Activated CD8-positive, alpha-beta T cell treated with anti-CD3 and anti-CD28 coated beads for 36 hours (primary cell): ENCODE measurements at places on chromosomes 4 and X. TPM values are rescaled to one million over a fixed set of nuclear protein-coding genes. Genes with fewer than 3 reads are reported as not detected.

GRCh38 chr4:7050481-7051143, 7.4 kb downstream of the TADA2B start:
- H3K27me3 ChIP-seq: no peaks in the 10 kb centered on the region
- no peak for DNase-seq
- H3K4me1 ChIP-seq: peaks cover 50% of the 10 kb centered on the region
- H3K27ac ChIP-seq: no peak overlapping the region

SPANXA1 gene
- total RNA-seq: not detected

DNA sequence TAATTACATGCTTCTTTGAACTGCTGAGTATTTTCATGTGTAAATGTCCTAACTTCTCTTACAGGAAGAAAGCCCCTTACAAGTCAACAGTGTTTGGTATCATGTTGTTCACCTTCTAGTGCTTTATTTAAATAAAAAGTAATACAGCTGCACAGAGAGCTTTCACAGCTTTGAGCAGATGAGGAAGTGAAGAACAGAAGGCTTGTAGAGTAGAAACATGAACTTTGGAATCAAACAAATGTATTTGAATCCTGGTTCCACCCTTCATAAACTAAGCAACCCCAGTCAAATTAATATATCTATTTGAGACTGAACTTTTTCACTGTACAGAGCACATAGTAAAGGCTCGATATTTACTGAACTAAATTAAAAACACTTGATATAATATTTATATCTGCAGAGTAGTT, 120.5 kb downstream of the CAMK2D start:
- peaks cover 32% of the 10 kb centered on the region for H3K36me3 ChIP-seq
- H3K4me3 ChIP-seq: no peak overlapping the region
- no peak for DNase-seq

ARMCX4 gene
- 4.8 TPM for total RNA-seq

DNA sequence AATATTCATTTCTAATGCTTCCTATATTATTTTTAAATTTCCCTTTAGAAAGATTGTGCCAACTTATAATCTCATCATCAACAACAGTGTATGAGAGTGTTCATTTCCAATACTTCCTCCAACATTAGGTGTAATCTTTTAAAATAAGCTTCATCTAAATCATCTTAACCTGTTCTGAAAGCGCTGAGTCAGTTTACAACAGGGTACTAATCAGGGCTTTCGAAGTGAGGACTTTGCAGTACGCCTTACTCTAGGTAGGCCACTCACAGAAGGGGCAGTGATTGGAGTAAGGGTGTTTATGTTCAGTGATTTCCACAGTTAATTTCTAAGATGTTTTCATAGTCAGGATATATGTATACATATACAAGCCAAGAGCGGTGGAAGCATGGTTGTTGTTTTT, 87.9 kb downstream of the FRAS1 start:
- no peak overlapping the region for H3K4me3 ChIP-seq
- no peaks in the 10 kb centered on the region for H3K4me1 ChIP-seq
- H3K36me3 ChIP-seq: no peaks in the 10 kb centered on the region

DNA sequence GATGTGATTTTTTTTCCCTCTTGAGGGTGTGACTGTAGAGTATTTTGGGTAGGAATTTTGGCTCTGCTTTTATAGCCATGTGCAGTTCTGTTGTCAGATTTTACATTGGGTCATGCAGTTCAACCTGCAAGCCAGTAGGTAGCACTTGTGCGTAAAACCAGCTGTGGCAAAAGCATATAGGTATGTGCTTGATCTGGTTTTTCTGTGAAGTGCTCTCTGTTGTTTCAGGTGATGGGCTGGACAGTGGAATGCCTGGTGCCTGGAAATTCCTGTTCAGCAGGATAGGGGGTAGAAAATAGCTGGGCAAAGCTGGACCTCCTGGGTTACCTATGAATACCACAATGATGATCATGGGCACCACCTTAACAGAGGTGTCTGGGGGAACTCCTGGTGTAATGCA, 584.2 kb upstream of the PCDH10 start:
- H3K27ac ChIP-seq: no peak overlapping the region
- DNase-seq: no peak
- H3K4me1 ChIP-seq: no peaks in the 10 kb centered on the region

- no peak overlapping the region for H3K4me3 ChIP-seq
- no peaks in the 10 kb centered on the region for H3K4me1 ChIP-seq
- no peak overlapping the region for H3K27ac ChIP-seq
- no peak for DNase-seq
- no peaks in the 10 kb centered on the region for H3K27me3 ChIP-seq
These were observed 89.2 kb downstream of the DACH2 start for GRCh38 chrX:86237482-86237881.

- H3K36me3 ChIP-seq: no peaks in the 10 kb centered on the region
- no peaks in the 10 kb centered on the region for H3K4me1 ChIP-seq
- no peak overlapping the region for H3K27ac ChIP-seq
- no peak overlapping the region for H3K4me3 ChIP-seq
- no peak for DNase-seq
These were observed 142.4 kb upstream of the CPXCR1 start for GRCh38 chrX:88604433-88605221.

DNA sequence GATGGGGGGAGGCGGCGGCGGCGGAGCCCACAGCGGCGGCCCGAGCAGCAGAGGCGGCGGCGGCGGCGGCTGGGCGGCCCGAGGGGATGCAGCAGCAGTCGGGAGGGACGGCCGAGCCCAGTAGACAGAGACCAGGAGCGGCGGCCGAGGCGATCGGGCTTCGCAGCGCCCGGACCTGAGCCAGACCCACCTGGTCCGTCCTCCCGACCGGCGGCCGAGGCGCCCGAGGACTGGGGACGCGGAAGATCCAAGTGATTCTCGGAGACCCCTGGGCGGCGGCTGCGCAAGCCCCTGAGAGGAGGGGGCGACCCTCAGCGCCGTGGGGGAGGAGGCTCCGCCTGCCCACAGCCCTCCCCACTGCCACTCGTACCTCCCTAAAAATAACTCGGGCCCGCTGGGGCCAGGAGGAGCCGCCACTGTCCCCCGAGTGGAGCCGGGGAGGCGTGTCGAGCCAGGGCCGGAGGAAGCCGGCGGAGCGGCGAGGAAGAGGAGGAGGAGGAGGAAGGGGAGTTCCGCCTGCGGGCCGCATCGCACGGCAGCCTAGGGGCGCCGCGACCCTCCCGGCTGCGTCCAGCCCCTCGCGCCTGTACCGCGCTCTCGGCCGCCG, 608 bp downstream of the RAPGEF2 start:
- peaks cover 2% of the 10 kb centered on the region for H3K36me3 ChIP-seq
- peak overlapping the region; percentile 77 for H3K4me3 ChIP-seq
- no peak overlapping the region for H3K27ac ChIP-seq

DNA sequence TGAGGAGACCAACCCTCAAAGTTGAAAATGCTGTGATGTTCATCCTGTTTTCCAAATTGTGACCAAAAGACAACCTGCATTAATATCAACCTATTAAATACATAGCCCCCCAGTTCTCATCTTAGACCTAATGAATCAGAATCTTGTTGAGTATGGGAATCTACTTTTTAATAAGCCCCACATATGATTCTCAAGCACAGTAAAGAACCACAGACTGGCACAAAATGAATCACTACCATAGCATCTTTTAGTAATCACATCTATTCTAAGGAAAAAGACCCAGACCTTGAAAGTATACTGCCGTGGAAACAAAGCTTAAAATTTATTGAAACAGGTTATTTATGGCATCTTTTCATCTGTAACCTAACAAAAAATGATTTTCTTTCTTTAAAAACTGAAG, 152.9 kb downstream of the STPG2 start:
- H3K36me3 ChIP-seq: no peaks in the 10 kb centered on the region
- H3K27me3 ChIP-seq: no peaks in the 10 kb centered on the region
- H3K27ac ChIP-seq: no peak overlapping the region
- DNase-seq: no peak
- H3K4me3 ChIP-seq: no peak overlapping the region

DNA sequence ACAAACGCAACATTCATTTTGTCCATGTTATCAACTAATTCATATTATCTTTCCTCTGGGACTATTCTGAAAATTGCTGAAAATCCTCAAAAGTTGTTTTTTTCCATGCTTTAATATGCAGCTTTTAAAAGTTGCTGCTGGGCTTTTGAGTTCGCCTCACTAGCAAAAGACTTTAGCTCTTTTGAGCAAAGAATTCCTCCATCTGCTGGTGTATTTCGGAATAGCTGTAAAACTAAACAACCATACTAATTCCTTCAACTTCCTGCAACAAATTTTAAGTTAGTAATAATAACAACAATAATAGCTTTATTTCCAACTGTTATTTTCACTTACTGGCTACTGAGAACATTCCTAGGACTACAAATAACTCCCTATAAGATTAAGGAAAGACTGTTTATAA, 124.5 kb upstream of the PLAC1 start:
- DNase-seq: no peak
- H3K27ac ChIP-seq: no peak overlapping the region
- no peaks in the 10 kb centered on the region for H3K27me3 ChIP-seq
- no peaks in the 10 kb centered on the region for H3K4me1 ChIP-seq
- H3K36me3 ChIP-seq: peaks cover 3% of the 10 kb centered on the region

RRH gene
- not detected for total RNA-seq

SSX4 gene
- total RNA-seq: not detected

DMD gene
- 0.49 TPM for total RNA-seq

DNA sequence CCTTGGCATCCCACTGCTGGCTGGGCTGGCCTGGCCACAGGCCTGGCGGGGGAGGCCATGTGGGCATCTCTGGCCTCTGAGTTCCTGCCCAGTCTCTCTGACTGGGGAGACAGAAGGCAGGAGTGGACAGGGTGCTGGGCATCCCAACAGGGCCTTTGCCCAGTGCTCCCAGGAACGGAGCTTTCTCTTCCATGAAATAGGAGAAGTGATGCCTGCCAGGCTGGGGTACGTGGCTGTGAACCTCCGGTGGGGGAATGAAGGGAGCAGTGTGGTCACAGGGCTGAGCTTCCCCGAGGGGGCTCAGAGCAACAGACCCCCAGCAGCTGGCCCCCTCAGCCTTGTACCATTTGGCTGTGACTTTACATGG, 40.4 kb upstream of the HMX1 start:
- no peak overlapping the region for H3K27ac ChIP-seq
- DNase-seq: no peak
- no peaks in the 10 kb centered on the region for H3K4me1 ChIP-seq
- H3K4me3 ChIP-seq: no peak overlapping the region

GRCh38 chr4:47839259-47839658, 1.4 kb upstream of the CORIN start:
- H3K4me1 ChIP-seq: peaks cover 31% of the 10 kb centered on the region
- H3K27me3 ChIP-seq: peaks cover 4% of the 10 kb centered on the region
- H3K36me3 ChIP-seq: peaks cover 8% of the 10 kb centered on the region
- no peak overlapping the region for H3K4me3 ChIP-seq
- no peak overlapping the region for H3K27ac ChIP-seq
- DNase-seq: peak; percentile 56

DNA sequence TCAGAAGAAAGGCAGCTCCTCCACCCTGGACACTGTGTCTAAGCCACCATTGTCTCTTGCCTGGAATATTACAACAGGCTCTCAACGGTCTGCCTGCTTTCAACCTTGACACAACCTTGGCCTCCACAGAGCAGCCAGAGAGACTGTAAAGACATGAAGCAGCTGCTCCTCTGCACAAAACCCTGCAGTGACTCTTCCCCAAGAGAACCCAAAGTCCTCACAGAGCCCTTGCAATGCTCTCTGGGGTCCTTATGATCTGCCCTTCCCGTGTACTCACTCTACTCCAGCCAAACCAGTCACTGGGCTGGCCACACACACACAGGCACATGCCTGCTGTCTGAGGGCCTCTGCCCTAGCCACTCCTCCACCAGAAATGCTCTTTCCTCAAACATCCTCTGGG, 75.9 kb upstream of the CPEB2 start:
- H3K4me1 ChIP-seq: no peaks in the 10 kb centered on the region
- H3K27me3 ChIP-seq: peaks cover 2% of the 10 kb centered on the region
- H3K27ac ChIP-seq: no peak overlapping the region
- DNase-seq: no peak
- H3K36me3 ChIP-seq: no peaks in the 10 kb centered on the region
- no peak overlapping the region for H3K4me3 ChIP-seq

DNA sequence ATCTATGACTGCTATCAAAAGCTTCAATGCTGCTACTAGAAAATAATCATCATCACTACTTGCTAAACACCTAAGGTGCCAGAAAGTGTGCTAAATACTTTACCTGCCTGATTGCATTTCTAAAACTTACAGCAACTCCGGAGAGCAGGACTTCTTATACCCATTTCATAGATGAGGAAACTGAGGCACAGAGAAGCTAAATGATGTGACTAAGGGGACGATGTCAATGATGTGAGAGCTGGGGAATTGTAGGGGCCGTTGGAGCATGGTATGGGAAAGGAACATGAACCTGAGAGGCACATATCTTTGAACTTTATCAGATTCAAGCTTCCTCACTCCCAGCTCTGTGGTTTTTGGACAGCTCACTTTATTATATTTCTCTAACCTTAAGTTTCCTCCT, 38.7 kb downstream of the CCKAR start:
- H3K36me3 ChIP-seq: no peaks in the 10 kb centered on the region
- no peak overlapping the region for H3K4me3 ChIP-seq
- no peaks in the 10 kb centered on the region for H3K27me3 ChIP-seq
- no peak for DNase-seq

ZAR1 gene
- not detected for total RNA-seq

NAA11 gene
- not detected for total RNA-seq

- no peak for DNase-seq
- peaks cover 8% of the 10 kb centered on the region for H3K27me3 ChIP-seq
- H3K4me3 ChIP-seq: no peak overlapping the region
- H3K27ac ChIP-seq: no peak overlapping the region
- no peaks in the 10 kb centered on the region for H3K4me1 ChIP-seq
These were observed 92.7 kb downstream of the USP46 start for GRCh38 chr4:52566136-52567031.

DNA sequence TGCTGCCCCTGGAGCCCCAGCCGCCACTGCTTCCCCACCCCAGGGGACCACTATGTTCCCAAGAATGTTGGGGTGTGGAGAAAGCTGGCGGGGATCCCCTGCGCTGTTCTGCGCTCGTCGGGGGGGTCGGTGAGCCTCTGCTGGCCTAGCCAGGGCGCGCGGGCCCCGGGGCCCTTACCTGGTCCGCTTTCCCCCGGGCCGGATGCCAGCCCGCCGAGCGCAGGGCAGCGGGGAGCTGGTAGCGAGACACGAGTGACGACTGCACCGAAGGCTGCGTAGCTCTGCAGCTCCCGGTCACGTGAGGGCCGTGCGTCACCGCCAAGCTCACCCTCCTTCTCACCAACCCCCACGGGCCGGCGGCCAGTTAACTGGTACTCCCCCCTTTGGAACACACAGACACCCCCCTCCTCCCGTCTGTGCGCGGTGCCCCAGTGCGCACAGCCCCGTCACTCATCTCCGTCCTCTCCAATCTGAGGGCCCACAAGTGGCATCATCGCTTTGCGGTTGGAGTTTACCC, at the start of gene BEX1:
TSS of gene BEX1 (minus strand) at position 254 of the 517 bp plus-strand sequence. CDS start 897 bp downstream, outside the sequence.
- H3K36me3 ChIP-seq: no peaks in the 10 kb centered on the region

GRCh38 chr4:23750125-23750524, 139.7 kb downstream of the PPARGC1A start:
- H3K27me3 ChIP-seq: no peaks in the 10 kb centered on the region
- H3K4me3 ChIP-seq: no peak overlapping the region
- H3K27ac ChIP-seq: no peak overlapping the region

DNA sequence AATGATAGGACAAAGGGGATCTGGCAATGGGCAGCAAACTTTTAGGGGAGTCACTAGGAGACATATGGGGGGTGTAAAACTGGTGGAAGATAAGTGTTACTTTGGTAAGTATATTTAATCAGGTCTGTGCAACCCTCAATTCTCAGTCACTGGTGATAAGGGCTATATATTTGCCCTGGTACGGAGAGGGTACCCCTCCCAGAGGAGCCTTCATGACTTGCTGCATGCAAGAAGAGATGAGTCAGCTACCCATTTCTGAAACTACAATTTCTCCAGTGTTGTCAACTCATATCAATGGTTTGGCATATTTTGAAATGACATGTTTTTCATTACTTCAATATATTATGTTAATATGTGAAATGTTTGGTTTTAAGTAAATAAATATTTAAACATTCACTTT, 14.3 kb downstream of the SMARCAD1 start:
- peaks cover 17% of the 10 kb centered on the region for H3K4me1 ChIP-seq
- DNase-seq: no peak
- H3K27me3 ChIP-seq: no peaks in the 10 kb centered on the region
- H3K27ac ChIP-seq: no peak overlapping the region
- H3K36me3 ChIP-seq: peaks cover 44% of the 10 kb centered on the region
